Amniotic stem cell (primary cell): ENCODE measurements at places on chromosomes 12 and 14.
A peak's percentile ranks its signal among the peaks of the same experiment; 100 is the strongest.

DNA sequence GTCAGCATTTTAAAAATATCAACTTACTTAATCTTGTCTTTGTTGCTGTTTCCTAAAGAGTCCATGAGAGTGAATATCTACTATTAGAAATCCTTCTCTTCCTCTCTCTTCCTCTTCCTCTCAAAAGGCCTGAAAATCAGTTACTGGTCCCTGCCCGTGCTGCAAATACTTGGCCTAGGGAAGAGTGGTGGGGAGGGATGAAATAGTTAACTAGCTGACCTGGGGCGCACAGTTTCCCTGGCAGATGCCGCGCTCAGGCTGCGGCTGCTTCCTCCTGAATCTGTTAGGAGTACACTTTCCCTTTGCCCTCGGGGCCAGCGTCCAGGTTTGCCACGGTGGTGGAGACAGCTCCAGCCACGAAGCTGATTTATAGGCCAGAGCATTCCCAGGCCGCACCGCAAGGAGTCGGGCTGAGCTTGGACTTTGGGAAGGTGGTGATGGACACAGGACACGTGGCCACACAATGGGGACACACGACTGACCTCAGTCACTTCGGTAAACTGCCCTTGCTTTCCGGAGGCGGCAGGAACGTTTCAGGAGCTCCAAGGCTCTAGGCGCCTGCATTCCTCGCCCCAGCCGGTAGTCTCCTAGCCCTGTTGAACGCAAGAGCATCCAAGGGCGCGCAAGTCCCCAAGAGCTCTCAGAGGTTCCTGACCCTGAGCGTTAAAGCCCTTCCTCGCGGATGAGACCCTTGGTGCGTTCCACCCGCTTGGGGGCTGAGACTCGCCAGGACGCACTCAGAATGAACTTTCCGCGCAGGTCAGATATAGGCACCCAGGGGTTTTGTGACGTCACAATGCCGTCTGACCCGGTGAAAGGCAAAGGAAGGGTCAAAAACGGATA is 7.1 kb upstream of the ASCL1 start:
- no peak for DNase-seq

DNA sequence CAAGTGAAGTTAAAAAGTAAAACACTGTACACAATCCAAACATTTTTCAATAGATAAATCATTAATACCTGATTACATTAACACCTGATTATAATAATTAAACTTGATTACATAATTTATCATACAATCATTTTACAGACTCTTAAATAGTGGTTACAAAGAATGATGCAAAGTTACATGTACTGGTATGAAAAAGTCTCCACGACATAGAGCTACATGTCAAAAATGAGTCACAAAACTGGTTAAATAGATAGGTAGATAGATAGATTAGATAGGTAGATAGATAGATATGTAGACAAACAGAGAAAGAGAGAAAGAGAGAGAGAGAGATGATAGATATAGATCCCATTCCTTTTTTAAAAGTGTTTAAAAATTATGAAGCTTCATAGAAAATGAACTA is 109.2 kb downstream of the NUAK1 start:
- no peak for DNase-seq

DNA sequence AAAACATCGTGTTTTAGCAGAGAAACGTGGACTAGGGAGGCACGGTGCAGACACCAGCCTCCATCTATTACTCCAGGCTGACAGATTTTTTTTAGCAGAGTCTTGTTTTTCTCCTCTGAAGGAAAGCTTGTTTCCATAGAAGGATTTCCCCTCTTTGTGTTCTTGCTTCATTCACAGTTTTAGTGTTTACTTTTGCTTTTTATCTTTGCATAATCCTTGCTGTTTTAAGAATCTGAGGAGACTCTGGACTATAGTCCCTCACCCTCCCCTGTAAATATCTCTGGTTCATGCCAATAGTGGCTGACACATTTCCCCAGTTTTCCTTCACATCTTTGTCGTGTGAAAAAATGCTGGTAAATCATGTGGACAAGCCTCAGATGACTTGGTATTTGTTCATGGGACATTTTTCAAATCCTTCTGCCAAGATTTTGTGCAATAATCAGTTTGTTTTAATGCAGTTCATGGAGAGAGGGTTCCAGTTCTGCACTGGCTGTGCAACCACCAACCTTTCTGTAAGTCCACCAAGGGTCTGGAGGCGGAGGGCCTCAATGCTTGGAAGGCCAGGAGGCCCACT is 39.9 kb upstream of the TMCC3 start:
- no peak for DNase-seq

- DNase-seq, result no peak
Measured at GRCh38 chr12:11771356-11771755, 121.9 kb downstream of the ETV6 start.

DNA sequence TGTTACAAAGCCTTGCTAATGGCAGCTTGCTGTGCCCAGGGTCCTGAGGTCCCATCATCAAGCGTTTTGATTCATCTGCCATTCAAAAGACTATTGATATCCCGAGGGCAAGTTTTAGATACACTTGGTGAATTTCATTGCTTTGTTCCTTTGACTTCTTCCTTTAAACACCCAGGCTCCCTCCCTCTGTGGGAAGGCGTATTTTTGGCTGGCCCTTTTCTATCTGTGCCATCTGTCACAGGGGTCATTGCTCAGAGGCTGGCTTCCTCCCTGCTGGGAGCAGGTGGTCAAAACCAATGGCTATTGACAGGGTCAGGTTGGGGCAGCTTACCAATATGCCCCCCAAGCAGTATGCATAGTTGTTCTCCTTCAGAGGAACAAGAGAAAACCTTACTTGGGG is 40.0 kb downstream of the SCN8A start:
- DNase-seq, result no peak

DNA sequence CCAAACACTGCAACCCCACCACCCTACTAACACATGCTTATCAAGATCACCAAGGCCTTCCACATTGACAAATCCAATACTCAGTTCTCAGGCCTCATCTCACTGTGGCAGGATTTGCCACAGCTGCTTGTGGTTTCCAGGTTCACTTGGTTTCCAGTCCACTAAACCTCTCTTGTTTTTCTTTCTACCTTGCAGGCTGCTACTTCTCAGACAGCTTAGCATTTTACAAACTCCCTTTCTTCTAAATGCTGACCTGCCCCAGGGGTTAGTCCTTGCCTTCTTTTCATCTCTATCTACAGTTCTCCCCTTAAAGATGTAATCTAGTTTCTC is 84.1 kb downstream of the BCAT1 start:
- DNase-seq, result no peak

GRCh38 chr12:48296586-48297282 is 54.0 kb downstream of the ZNF641 start:
- DNase-seq, result peak; percentile 22

DNA sequence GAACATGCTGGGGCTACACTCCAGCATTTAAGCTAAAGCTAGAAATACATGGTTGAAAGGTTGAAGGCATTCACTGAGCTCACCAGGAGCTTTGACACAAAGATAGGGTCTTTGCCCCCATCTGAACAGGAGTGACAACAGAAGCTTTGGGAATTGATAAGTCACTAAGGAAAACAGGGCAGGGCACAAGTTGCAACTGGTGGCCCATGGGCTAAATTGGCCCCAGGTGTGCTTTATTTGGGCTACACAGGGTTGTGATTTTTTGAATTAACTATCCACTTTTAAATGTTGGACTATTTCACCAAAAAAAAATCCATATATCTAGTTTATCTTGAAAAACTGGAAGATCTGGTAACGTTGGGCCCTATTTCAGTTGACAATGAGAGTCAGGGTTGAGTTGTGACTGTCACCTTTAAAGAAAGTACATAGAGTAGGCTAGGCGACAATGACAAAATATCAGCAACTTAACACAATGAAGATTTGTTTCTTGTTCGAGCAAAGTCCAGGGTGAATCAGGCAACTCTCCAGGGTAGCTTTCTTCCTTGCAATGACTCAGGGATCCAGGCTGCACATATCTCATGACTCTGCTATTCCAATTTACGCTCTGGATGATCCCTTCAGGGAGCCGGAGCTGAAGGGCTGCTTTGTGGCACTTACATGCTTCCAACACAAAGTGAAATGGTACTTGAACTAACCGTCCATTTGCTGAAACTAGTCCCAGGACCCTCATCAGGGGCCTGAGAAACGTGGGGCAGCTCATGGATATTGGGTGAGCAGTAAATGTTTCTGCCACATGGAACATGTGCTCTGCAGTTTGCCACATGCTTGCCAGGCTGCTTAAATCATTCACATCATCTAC is 13.3 kb upstream of the EIF4B start:
- no peak for DNase-seq
